OCI-LY7 (cell line): ENCODE measurements at places on chromosomes 5 and 9.

- DNase-seq: no peak
Observed at GRCh38 chr9:9045072-9045471, 1245.5 kb upstream of the DMAC1 start.

- DNase-seq: no peak
Observed at GRCh38 chr5:105695941-105696340, 1974.8 kb downstream of the EFNA5 start.

DNA sequence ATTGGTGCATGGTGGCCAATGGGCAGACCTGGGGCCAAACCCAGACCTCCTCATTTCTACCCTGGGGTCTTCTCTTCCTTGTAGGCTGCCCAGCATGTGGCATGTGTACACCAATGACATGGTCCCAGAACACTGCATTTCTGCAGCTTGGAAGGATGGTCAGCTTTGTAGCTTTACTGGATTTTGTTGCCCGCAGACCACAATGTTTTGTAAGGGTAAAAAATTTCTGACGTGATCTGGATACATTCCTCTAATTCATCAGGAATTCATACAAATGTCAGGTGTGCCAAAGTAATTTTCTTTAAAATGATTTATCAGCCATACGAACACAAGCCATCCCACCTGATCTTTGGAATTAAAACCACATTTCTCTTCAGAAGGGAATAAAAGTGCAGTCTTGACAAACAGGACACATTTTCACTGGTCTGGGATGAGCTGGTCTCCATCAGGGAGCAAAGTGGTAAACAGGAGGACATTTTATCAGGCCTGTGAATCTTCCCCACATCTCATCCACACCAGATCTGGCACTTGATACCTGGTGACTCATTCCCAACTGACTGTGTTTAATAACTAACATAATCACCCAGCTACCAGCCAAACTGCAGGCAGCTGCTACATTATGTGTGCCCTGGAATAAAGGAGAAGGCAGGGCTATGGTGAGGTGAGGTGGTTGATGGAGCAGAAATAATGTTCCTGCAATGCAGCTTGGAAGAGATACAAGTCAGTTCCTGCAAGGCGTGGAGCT lies 103.9 kb downstream of the SPOCK1 start:
- no peak for DNase-seq

GRCh38 chr5:153937661-153938060 lies 101.0 kb downstream of the FAM114A2 start:
- DNase-seq: no peak

- no peak for DNase-seq
Observed at GRCh38 chr5:143495110-143495509, 91.6 kb upstream of the NR3C1 start.

- peak; percentile 3 for DNase-seq
Observed at GRCh38 chr5:153905219-153905618, 133.5 kb downstream of the FAM114A2 start.

DNA sequence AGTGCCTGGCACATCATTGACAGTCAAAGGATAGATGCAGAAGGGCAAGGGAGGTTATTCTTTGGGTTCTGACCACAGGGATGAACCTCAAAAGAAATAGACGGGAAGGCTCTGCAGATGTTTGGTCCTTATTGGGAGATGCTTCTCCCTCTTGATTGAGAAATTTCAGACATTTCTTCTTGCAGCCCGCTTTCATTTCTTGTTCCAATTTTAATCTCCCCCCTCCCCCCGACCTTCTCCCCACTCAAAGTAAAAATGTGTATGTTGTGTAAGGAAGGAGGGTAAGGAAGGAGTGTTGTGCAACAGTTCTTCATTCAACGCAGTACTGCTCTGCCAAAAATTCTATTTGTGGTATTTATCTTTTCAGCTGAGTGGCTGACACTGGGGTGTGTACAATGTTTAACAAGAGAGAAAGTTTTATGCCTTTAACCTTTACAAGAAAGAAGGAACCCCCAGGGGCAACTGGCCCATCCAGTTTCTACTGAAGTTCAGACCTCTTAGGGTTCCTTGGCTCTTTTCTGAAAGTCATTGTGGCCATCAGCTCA lies 46.3 kb upstream of the TNFSF15 start:
- DNase-seq: no peak
